Naive thymus-derived CD4-positive, alpha-beta T cell (primary cell): ENCODE measurements at places on chromosomes 16 and 17.

DNA sequence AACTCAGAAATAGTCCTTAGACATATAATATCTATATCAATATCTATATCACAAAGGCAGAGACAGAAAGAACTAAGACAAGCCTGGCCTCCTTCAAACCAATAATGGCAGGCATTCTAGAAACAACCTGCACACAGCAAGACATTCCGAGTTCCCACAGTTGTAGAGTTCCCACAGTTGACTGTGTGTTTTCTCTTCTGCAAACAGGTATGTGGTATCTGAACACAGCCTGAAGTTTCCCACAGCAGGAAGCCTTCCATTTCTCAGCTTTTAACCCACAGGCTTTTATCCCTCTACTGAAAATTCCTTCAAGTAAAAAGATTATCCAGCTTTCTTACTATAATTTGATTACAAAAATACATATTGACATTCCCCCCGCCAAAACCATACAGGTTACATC, 73.9 kb downstream of the ZZEF1 start:
- no peak for DNase-seq

- no peak for DNase-seq
Observed at GRCh38 chr17:292531-293382, 59.9 kb downstream of the RPH3AL start.

DNA sequence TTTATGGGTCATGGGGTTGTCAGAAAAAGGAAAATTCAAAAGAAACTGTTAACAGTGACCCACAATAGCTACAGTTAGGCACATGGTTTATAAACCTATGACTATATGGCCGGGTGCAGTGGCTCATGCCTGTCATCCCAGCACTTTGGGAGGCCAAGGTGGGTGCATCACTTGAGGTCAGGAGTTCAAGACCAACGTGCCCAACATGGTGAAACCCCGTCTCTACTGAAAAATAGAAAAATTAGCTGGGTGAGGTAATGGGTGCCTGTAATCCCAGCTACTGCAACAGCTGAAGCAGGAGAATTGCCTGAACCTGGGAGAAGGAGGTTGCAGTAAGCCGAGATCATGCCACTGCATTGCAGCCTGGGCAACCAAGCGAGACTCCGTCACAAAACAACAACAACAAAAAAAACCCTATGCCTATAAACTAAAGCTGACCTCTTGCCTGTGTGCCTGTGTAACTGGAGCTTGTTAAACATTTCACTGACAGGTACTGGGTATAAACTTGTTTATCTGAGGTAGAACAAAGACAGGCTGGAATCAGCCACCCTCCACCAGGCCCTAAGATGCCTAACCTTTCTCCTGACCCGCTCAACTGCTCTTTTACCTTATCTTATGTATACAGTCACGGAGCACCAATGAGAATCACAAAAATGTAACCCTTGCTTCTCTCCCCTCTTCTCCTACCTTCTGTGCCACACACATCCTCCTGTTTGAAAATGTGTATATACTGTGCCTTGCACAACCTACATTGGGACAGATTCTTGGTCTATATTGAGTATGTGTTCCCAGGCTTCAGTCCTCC, 62.9 kb upstream of the ATF7IP2 start:
- no peak for DNase-seq

DNA sequence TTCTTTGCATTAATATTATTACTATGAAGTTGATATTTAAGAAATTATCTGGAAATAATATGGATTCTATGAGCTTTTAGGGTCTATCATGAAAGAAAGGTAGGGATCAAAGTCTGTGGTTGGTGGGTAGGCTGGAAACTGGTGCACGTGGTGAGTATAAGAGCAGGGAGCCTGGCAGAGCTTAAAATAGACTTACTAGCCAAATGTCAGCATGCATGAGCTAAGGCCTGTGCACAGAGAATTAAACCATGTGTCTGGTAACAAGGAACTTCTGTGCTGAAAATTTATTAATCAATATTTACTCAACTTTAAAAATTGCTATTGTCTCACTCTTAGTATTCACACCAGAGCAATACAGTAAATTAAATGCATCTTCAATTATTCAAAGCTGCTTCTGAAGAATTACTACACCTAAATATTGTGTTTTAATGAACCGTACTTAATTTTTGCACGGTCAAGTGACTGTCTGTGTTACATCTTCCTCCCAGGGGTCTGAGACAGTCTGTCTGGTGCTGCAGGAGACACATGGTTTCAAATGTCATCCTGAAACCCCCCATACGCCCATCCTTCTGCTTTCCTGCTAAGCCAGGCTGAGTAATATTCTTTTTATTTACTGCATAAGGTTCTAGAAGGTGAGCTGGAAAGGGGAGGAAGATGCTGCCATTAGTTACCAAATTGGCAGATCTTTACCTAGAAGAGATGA, 161.0 kb upstream of the NLRP1 start:
- DNase-seq = no peak

- no peak for DNase-seq
Observed at GRCh38 chr17:37710344-37710886, 34.4 kb downstream of the HNF1B start.

GRCh38 chr17:70185285-70185684, 16.0 kb downstream of the KCNJ2 start:
- no peak for DNase-seq
